ENCODE measurements at places on chromosomes 3 and 15.
A peak's percentile ranks its signal among the peaks of the same experiment; 100 is the strongest.

DNA sequence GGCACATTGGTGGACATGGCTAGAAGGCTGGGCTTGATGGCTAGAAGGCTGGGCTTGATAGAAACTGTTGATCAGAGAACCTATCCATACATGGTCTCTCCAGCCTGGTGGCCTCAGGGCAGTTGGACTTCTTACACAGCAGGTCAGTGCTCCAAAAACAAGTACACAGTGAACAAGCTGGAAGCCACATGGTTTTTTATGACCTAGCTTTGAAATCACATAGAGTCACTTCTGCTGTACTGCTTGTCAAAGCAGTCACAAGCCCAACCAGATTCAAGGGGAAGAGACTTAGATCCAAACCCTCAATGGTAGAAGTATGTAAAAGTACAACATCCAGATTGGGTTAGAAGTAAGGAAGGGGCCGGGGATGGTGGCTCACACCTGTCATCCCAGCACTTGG is 89.4 kb upstream of the HES1 start:
- no peak for DNase-seq

GRCh38 chr3:117735481-117736101 is 1026.0 kb downstream of the TUSC7 start:
- no peak for DNase-seq

DNA sequence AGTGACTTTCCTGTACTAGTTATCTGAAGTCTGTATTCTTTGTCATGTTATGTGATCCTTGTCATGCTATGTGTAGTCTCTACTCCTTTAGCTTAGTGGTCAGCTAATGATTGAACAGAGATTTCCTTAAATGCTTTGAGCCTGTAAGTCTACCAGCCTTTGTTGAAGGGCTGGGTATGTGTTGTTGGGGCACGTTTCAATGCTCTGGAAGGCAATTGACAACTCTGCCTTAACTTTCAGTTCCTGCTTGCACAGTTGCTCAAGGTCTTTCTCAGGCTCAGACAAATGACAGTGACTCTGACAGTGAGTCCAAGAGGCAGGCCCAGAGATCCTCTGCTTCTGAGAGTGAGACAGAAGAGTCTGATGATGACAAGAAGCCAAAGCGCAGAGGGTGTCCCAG is 89.3 kb downstream of the CHD2 start:
- DNase-seq, result no peak

DNA sequence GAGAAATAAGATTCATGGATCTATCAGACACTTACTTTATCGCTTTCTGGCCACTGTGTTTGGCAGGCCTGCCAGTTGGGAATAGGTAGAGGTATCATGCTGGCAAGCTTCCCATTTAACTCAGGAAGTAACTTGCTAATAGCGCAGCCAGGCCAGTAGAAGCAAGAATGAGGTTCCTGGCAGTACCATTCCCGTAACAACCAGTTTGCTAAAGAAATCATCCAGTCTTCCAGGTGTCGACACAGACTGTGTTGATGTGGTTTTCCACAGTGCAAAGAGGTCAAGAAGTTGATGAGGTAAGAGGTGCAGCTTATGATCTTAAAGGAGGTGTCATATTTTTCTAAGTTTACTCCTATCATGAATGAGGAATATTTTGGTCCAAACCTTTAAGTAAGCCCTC is 46.2 kb downstream of the DPH6 start:
- DNase-seq, result no peak

DNA sequence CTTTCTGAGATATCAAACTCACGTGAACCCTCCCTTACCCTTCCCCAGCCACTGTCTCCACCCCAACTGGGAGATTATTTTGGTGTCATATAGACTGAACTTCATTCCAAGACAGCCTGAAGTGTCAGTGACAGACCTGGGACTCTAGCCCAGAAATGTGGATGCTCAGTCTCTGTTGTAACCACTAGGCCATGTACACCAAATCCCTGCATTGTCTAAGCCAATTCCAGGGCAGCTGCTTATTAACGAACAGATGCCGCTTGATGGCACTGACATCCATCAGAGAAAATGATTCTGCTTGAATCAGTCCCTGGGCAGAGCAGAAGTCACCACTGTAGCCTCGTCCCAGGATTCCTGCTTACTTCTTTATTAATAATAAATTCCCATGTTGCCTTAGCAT is 305.5 kb downstream of the GRM7 start:
- DNase-seq, result no peak

DNA sequence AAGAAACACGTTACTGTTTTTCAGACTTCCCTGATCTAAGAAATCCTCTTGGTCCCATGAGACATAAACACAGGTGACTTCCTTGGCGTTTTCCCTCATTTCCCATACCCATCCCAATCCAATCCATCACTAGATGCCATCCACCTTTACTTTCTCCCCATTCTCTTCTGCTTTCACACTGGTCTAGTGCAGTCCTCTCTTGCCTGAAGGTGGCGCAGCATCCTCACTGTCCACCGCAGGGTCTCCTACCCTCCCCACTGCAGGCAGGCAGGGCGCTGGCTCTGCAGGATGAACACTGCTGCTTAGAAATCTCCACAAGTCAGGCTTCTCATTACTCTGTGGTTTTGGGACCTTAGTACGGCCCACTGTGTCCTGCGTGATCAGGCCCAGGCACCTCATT is 58.2 kb downstream of the RAB7A start:
- DNase-seq, result peak; percentile 79

DNA sequence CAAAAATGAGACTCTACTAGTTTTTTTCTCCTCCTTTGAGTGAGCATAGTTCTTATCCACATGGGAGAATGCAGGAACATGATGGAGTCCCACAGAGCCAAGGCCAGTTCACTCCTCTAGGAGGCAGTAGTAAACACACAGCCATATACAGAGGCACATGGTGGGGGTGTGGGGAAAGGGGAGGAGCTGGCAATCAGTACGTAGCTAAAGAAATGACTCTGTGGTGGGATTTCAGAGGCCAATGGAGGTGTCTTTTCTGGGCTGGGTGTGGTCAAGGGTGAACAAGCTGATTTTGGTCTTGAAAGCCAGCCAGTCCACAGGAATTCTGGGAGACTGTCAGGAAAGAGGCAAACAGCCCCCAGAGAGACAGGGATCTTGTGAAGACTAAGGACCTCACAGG is 6.6 kb upstream of the RAB11A start:
- DNase-seq, result no peak

GRCh38 chr15:49888323-49888693 is 230.7 kb downstream of the ATP8B4 start:
- DNase-seq, result no peak

DNA sequence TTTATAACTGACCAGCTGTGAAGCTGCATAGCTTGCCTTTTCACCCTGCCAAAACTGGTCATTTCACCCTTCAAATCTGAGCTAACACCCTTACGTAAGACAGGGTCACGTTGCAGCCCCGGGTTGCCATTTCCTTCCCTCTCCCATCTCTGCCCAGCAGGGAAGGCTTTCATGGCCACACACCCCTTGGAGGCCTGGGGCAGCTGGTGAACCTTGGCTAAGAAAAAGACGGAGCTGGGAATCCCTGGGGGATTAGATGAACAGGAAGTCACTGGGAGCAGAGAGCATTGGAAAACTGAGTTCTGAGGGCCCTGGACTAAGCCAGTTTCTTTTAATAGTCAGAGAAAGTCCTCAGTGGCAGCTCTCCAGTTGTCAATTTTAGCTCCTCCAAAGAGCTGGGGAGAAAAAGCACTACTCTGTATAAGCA is 67.8 kb downstream of the TTC23 start:
- peak; percentile 45 for DNase-seq

- peak; percentile 69 for DNase-seq
These were observed at the start of gene TIMP4 for GRCh38 chr3:12158387-12159226. Gene TIMP4 (minus strand): TSS chr3:12158912. CDS start chr3:12158840, 72 bp downstream.

DNA sequence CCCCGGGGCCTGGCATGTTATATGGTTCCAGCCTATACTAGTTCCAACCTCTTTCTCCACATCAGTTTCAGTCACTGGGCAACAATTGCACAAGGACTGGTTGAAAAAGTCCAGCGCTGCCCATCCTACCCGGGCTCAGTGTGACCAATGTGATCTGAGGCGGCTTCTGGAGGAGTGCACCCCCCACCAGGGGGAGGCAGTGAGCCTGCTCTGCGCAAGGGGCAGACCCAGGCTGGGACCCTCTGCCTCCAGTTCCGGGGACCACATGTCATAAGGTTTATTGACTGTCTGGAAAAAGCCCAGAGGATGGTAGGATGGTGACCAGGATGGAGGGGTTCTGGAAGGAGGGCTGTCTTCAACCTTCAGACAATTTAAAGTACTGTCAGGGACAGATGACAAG is 25.6 kb upstream of the NR2E3 start:
- DNase-seq, result no peak

- DNase-seq, result no peak
These were observed 60.8 kb downstream of the ZNF609 start for GRCh38 chr15:64521201-64521600.
